ENCODE measurements at places on chromosomes 3 and 15.

GRCh38 chr3:3240986-3241385 lies 61.5 kb upstream of the CRBN start:
- DNase-seq, result no peak

GRCh38 chr3:175073219-175073905 lies 214.2 kb downstream of the NAALADL2 start:
- no peak for DNase-seq

GRCh38 chr3:143763564-143764162 lies 84.6 kb downstream of the SLC9A9 start:
- no peak for DNase-seq

DNA sequence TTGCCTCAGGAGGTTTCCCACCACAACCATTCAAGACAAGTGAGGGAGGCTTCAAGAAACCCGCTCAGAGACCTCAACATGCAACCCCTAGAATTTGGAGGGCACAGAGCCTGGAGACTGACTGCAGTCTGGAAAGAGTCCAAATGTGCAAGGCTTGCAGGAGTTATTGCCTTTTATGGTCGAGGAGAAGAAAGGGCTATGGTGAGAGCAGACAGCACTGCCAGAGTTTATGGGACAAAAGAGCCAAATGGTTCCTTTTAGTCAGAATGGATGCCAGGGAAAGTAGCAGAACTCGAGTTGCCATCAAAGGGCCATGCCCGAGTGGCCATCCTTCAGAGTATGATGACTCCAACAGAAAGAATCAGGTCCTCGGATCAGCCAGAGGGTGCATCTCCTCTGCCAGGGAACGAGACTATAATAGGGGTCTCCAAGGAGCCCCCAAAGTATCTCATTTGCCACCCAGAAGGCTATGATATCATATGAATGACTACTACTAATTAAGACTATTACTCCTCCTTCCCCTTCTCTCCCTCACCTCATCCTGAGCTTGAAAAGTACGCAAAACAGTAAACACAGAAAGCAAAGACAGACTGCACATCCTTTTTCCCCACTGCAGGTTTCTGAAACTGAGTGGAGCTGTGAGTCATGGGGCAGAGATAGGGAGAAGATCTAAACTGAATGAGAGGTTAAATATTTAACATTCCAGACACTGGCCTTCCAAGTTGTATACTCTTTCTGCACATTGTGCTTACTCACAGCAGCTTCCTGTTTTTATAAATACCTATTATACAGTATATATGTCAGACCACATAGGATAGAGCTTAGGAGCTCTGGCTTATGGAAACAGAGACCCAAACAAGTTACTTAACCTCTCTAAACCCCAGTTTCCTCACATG lies 33.9 kb upstream of the TMCO5A start:
- no peak for DNase-seq

- no peak for DNase-seq
These were observed 67.7 kb downstream of the CD200R1L start for GRCh38 chr3:112779011-112779410.

- no peak for DNase-seq
These were observed 191.3 kb downstream of the SHOX2 start for GRCh38 chr3:157914882-157915281.

GRCh38 chr3:153166206-153166605 lies 4.2 kb downstream of the RAP2B start:
- no peak for DNase-seq

GRCh38 chr15:58212909-58213526 lies 74.8 kb downstream of the AQP9 start:
- DNase-seq, result no peak
